ENCODE measurements at places on chromosomes 5 and 9. TPM values are rescaled to one million over a fixed set of nuclear protein-coding genes. Genes with fewer than 3 reads are reported as not detected.

- no peak overlapping the region for H3K4me3 ChIP-seq
- no peak overlapping the region for H3K27ac ChIP-seq
- no peaks in the 10 kb centered on the region for H3K4me1 ChIP-seq
- no peaks in the 10 kb centered on the region for H3K36me3 ChIP-seq
- peaks cover 9% of the 10 kb centered on the region for H3K27me3 ChIP-seq
Measured at GRCh38 chr9:38414040-38414723, 10.1 kb downstream of the IGFBPL1 start.

- peak overlapping the region; percentile 95 for H3K4me3 ChIP-seq
- H3K27me3 ChIP-seq = no peaks in the 10 kb centered on the region
- no peak overlapping the region for H3K27ac ChIP-seq
- H3K36me3 ChIP-seq = peaks cover 5% of the 10 kb centered on the region
- H3K4me1 ChIP-seq = peaks cover 37% of the 10 kb centered on the region
Measured at GRCh38 chr9:4794691-4795090, 1.9 kb downstream of the RCL1 start.

DNA sequence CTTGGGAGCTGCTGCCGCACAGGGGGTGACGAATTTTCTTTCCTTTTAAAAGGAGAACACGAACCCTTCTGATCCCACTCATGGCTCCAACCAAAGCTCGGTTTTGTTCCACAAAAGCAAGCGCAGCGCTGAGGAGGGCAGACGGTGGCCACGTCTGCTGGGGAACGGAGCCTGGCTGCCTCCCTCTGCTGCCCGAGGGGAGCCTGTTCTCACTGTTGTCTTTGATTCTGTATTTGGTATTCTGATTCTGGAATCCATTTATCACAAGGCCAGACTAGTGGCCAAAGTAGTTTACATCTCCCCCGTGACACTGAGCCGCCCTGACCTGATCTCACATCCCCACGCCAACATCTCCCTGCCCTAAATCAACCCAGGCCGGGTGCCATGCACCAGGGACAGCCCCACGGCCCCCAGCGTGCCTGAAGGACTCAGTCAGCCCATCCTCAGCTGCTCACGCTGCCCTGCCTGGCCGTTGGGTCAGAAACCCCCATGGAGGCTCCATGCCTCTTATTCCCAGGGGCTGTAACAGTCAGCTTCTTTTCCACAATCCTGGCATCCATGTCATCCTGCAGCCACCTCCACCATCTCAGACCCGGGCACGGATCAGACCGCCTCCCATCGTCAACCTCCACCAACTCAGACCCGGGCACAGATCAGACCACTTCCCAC, 6.7 kb upstream of the NSMF start:
- H3K27me3 ChIP-seq = peaks cover 17% of the 10 kb centered on the region
- peaks cover 4% of the 10 kb centered on the region for H3K36me3 ChIP-seq
- peaks cover 12% of the 10 kb centered on the region for H3K4me1 ChIP-seq
- peak; percentile 25 for DNase-seq
- no peak overlapping the region for H3K4me3 ChIP-seq

DNA sequence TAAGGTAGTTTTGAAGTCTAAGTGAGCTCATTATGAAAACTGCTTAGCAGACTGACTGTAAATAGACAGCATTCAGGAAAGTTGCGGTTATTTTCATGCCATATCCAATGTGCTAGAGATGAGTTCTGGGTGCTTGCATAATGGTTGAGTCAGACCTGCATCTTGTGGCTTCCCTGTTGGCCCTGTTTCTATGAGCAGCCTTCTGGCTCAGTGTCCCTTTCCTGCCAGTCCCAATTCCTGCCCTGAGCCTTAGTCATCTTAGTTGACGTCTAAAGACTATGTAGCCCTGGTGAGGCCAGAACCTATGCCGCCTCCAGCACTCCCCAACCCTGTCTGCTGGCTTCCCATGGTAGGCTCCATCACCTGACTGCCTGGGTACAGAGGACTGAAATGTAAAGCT, 76.3 kb upstream of the TNFSF8 start:
- H3K4me1 ChIP-seq = peaks cover 42% of the 10 kb centered on the region
- no peak for DNase-seq
- peaks cover 14% of the 10 kb centered on the region for H3K36me3 ChIP-seq
- no peak overlapping the region for H3K27ac ChIP-seq
- no peaks in the 10 kb centered on the region for H3K27me3 ChIP-seq

DNA sequence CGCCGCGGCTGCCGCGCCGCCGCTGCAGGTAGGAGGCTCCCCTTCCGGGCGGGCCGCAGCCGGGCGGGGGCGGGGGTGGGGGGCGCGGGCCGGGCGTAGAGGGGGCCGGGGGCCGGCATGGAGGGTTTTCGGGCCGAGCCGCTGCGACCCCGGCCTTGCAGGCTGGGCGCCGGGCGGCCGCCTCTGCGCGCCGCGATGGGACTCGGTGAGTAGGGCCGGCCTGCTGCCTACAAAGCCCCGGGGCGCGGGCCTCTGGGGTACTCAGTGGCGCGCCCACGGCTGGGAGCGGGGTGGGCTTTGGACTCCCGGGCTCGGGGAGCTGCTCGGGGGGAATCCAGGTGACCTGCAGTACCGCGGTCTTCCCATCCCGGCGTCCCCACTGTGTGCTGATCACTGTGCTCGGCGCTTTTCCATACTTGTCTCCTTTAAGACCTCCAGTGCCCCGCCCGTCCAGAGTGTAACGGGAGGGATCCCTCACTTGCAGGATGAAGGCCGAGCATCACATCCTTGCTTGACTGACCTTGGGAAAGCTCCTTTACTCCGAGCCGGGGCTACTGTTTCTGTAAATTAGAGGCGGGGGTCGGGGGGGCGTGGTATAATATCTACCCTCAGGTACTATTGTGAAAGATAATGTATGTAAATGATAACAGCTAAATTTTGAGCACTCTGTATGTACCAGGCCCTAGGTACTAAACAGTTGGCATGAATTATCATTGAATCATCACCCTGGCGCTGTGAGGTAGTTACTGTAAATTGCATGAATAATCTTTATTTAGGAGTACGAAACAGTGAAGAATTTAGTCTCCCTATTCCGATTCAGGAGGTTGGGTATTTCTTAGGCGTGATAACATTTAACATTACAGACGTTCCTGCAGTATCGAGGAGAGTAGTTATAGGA, 672 bp downstream of the MSANTD3 start:
- H3K27ac ChIP-seq = peak overlapping the region; percentile 17
- H3K27me3 ChIP-seq = peaks cover 14% of the 10 kb centered on the region
- peaks cover 14% of the 10 kb centered on the region for H3K36me3 ChIP-seq
- H3K4me3 ChIP-seq = peak overlapping the region; percentile 83
- peaks cover 20% of the 10 kb centered on the region for H3K4me1 ChIP-seq
- DNase-seq = no peak

GRCh38 chr5:80566711-80567259, 3.3 kb downstream of the ANKRD34B start:
- no peak overlapping the region for H3K4me3 ChIP-seq
- no peaks in the 10 kb centered on the region for H3K36me3 ChIP-seq
- no peak for DNase-seq

DNA sequence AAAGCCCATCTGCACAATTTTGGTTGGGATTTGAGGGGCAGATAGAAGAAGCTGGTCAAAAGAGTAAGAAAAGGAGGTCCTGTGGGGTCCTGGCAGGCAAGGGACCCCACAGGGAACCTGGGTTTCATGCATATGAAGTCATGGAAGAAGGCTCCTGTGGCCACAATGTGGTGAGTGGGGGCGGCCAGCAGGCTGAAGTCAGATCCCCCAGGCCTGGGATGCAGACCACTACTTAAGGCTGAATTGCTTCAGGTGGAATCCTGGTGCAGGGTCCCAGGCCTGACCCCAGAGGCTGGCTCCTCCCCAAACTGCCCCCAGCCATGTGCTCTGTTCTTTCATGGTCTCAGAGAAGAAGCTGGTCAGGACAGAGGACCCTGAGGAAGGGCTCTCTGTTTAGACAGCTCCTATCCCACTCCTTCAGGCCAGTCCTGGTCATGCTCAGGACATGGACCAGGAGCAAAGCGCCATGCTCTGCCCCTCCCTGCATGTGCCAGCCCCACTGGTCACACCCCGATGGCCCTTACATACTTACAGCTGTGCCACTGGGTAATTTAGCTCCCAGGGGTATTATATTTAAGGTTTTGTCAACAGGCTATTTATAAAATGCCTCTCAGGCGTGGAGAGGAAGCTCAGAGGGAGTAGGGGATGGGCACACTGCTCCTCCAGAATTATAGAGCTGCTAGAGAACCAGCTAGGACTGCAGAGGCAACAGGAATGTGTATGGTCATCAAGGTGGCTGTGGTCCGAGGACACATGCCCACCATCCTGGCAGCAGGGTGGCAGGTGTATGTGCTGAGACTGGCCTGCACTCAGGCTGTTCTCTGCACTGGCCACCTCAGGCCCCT, 33.4 kb downstream of the C5orf15 start:
- no peaks in the 10 kb centered on the region for H3K36me3 ChIP-seq
- no peak overlapping the region for H3K27ac ChIP-seq
- no peak overlapping the region for H3K4me3 ChIP-seq
- H3K27me3 ChIP-seq = no peaks in the 10 kb centered on the region
- DNase-seq = no peak

DNA sequence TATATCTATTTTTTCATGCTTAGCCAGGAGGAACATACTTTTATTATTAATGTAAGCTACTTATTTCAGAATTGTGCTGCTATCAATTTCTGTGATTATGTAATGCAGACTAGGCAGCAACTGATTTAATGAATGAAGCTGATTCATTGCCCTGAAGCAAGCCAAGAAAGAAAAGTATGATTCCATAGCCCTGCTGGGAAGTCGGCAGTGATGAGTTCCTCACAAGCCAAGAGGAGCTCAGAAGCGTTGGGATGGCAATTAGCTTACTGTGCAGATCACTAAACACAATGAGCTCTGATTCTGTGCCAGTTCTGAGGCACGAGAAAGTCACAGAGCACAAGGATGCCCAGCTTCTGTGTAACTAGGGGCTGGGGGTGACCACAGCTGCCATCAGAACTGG, 254.3 kb upstream of the KLF9 start:
- no peak overlapping the region for H3K4me3 ChIP-seq
- H3K27ac ChIP-seq = no peak overlapping the region
- H3K36me3 ChIP-seq = no peaks in the 10 kb centered on the region
- peaks cover 10% of the 10 kb centered on the region for H3K4me1 ChIP-seq

DNA sequence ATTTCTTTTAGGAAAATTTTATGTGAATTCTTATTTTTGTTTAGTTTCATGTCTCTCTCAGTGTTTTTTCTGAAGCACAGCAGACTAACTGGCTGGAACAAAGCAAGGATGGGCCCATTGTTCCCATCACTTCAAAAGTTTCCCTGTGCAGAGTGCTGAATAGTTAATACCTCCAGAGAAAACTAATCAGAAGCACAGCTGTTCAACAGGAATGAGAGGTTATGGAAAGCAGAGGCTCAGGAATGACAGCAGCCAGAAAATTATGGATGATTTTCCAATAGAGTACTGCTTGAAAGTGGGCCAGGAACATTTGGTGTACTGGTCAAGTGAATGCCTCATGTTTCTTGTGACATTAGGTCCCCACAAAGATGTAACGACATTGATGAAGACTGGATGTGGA, 173.0 kb upstream of the TARS1 start:
- no peak overlapping the region for H3K4me3 ChIP-seq
- no peak for DNase-seq
- H3K27ac ChIP-seq = no peak overlapping the region
- H3K36me3 ChIP-seq = no peaks in the 10 kb centered on the region

DNA sequence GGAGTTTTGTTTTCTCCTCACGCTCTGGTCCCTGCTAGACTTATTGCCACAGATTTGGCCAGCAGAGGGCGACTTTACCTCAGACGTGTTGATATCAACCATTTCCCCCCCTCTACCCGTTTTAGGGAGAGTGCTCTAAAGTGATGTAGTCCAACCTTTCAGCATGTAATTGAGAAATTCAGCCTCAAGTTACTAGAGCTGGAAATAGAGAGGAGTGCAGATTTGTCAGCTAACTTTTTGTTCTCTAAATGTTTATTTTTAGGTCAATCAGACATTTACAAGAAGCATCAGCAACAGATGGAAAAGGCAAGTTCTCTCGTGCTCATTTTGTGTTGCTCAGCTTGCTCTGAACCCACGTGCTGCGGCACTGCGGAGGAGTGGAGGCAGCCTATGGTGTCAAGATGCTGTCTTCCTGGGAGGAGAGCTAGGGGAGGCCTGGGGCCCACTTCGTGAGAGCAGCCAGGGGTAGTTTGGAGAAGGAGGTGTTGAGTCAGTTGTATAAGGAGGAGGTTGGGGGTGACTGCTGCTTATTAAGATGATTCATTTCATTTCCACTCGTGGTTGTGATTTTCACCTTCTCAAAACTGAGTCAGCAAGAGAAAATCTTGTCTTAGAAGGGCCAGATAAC, 53.6 kb downstream of the GPR107 start:
- peak; percentile 74 for DNase-seq
- no peak overlapping the region for H3K4me3 ChIP-seq
- no peaks in the 10 kb centered on the region for H3K27me3 ChIP-seq
- peaks cover 22% of the 10 kb centered on the region for H3K36me3 ChIP-seq
- H3K4me1 ChIP-seq = peaks cover 17% of the 10 kb centered on the region

GRCh38 chr9:97905228-97905627, 17.1 kb downstream of the TRMO start:
- DNase-seq = no peak
- peaks cover 29% of the 10 kb centered on the region for H3K36me3 ChIP-seq
- peak overlapping the region; percentile 86 for H3K4me3 ChIP-seq
- peaks cover 53% of the 10 kb centered on the region for H3K4me1 ChIP-seq
- no peaks in the 10 kb centered on the region for H3K27me3 ChIP-seq

GRCh38 chr5:131394128-131394527, 130.3 kb downstream of the CDC42SE2 start:
- DNase-seq = no peak
- H3K4me3 ChIP-seq = peak overlapping the region; percentile 68
- peak overlapping the region; percentile 86 for H3K27ac ChIP-seq

DNA sequence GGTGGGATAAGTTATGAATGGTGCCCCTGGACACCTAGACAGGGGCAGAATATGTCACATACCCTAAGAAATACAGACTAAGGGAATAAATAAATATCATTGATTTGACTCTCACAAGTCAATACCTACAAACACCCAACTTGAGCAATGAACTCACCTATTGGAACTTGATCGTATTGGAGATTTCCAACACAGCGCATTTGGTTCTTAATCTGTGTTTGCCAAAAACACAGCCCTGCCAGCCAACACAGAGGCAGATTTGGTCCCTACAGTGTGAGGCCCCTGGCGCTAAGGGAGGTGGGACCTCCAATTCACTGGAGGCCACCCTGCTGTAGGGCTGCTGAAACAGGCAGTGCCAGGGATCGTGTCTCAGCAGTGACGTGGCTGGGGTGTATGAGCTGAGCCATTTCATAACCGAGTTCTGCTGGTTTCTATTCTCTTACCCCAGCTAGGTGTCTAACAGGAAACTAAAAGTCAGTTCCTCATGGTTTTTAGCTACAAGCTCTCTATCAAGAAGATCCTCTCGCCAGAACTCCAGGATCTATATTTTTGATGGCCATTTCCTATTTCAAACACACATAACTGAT, 84.5 kb downstream of the SLC1A1 start:
- peaks cover 17% of the 10 kb centered on the region for H3K4me1 ChIP-seq
- DNase-seq = no peak
- H3K36me3 ChIP-seq = no peaks in the 10 kb centered on the region
- H3K4me3 ChIP-seq = no peak overlapping the region
- H3K27me3 ChIP-seq = no peaks in the 10 kb centered on the region

GRCh38 chr5:67490543-67491321, 294.1 kb upstream of the CD180 start:
- H3K27me3 ChIP-seq = peaks cover 2% of the 10 kb centered on the region
- DNase-seq = no peak
- H3K36me3 ChIP-seq = no peaks in the 10 kb centered on the region
- no peaks in the 10 kb centered on the region for H3K4me1 ChIP-seq
- no peak overlapping the region for H3K27ac ChIP-seq

Gene SLC34A3
- not detected for total RNA-seq

Gene THOC3
- 49.6 TPM for total RNA-seq

Gene PCDHGB4
- 0.11 TPM for total RNA-seq

Gene HTR1A
- total RNA-seq = not detected

Gene STC2
- total RNA-seq = 14.7 TPM

Gene TIGD6
- total RNA-seq = 2.6 TPM

Gene GABBR2
- not detected for total RNA-seq

Gene CXXC5
- 3.5 TPM for total RNA-seq

Gene TMEM215
- not detected for total RNA-seq

All from activated naive CD8-positive, alpha-beta T cell treated with anti-CD3 and anti-CD28 coated beads, Interleukin-2, amount 10 ng/mL, durations not matched to agents 7 days and 5 days (primary cell).